ENCODE measurements at places on chromosomes 16 and 17.

DNA sequence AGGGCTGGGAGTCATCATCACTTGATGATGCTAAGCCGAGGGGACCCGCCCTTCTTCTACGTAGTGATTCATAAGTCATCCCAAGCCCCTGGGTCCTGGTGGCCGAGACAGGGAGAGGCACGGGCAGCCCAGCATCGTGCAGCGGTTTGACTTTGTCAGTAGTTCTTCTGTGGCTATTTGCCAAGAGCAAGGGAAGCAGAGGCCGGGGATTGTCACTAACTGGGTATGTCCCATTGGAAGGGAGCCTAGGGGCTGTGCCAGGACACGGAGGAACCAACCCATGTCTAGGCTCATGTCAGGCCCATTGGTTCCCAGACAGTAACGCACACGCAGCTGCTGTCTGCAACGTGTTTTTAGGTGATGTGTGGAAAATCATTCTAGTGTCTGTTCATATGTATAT is 58.5 kb downstream of the ATP2C2 start:
- no peak for DNase-seq

- no peak for DNase-seq
Measured at GRCh38 chr16:71956486-71956885, 43.7 kb downstream of the PKD1L3 start.

DNA sequence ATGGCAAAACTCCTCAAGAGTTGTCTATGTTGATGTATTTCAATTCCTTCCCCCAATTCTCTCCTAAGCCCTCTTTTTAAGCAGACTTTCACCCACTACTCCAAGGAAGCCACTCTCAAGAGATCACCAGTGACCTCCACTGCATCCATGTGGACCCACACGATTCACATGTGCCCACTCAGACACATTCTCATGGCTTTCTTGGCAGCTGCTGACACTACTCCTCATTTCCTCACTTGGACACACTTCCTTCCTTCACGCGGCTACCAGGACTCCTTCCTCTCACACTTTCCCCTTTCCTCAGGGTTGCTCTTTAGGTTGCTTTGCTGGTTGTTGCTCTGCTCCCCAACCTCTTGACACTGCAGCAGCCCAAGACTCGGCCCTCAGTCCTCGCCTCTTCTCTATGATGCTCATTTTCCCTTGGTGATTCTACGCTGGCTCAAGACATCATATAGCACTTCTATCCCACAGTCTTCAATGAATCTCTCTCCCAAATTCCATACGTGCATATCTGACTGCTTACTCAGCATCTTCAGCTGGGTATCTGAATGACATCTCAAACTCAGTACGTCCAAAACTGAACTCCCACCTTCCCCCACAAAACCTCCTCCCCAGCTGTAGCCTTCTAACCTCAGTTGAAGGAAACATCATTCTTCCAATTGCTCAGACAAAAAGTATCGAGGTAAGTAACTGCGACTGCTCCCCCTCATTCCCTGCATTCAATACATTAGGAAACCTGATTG is 28.2 kb downstream of the HELZ start:
- no peak for DNase-seq

GRCh38 chr17:29847527-29848400 is 82.3 kb downstream of the SSH2 start:
- peak; percentile 31 for DNase-seq

DNA sequence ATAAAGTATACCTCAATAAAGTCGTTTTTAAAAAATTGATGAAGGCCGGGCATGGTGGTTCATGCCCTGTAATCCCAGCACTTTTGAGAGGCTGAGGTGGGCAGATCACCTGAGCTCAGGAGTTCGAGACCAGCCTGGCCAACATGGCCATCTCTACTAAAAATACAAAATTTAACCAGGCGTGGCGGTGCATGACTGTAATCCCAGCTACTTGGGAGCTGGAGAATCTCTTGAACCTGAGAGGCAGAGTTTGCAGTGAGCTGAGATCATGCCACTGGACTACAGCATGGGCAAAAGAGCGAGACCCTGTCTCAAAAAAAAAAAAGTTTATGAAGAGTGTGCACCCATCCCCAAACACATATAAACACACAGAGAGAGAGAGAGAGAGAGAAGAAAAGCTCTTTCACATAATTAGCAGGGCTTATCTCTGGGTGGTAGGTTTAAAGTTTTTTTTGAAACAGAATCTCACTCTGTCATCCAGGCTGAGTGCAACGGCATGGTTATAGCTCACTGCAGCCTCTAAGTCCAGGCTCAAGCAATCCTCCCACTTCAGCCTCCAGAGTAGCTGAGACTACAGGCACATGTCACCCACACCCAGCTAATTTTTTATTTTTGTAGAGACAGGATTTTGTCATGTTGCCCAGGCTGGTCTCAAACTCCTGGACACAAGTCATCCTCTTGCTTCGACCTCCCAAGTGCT is 3.0 kb downstream of the SREBF1 start:
- DNase-seq = no peak

- no peak for DNase-seq
Measured at GRCh38 chr17:81867991-81868673, 3.0 kb downstream of the ARHGDIA start.

GRCh38 chr16:62363501-62363900 is 327.3 kb upstream of the CDH8 start:
- DNase-seq = no peak

DNA sequence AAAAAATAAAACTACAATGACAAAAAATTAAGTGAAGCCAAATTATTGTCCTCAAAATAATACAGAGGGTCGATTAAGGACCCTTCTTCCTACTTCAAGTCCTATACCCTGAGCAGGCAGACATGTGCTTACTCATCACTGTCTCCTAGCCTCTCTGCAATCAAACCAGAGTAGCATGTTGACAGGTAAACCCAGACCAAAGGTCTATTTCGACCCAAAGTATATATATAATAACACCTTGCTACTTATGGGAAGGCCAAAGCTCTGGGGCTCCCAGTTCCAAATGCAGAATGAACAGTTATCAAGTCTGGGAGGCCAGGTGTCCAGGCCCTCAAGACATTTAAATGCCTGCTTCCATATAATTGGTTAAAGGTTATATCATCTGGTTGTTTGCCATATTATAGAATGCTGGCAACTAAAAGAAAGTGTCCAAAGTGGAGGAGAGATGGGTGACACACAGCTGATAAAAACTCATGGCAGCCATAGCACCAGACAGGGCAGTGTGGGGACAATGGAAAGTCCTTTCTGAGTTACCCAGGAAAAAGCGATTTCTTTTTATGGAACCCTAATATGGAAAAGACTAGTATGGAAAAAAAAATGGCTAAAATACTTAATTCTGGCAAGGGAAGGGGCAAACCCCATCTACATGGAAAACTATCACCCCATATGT is 53.6 kb downstream of the N4BP1 start:
- DNase-seq = no peak

- peak; percentile 85 for DNase-seq
Measured at GRCh38 chr16:78002915-78003538, 19.3 kb upstream of the CLEC3A start.

GRCh38 chr17:82808921-82809905 is 30.6 kb downstream of the ZNF750 start:
- peak; percentile 42 for DNase-seq

GRCh38 chr17:50426814-50427787 is 1.1 kb downstream of the ACSF2 start:
- peak; percentile 49 for DNase-seq

DNA sequence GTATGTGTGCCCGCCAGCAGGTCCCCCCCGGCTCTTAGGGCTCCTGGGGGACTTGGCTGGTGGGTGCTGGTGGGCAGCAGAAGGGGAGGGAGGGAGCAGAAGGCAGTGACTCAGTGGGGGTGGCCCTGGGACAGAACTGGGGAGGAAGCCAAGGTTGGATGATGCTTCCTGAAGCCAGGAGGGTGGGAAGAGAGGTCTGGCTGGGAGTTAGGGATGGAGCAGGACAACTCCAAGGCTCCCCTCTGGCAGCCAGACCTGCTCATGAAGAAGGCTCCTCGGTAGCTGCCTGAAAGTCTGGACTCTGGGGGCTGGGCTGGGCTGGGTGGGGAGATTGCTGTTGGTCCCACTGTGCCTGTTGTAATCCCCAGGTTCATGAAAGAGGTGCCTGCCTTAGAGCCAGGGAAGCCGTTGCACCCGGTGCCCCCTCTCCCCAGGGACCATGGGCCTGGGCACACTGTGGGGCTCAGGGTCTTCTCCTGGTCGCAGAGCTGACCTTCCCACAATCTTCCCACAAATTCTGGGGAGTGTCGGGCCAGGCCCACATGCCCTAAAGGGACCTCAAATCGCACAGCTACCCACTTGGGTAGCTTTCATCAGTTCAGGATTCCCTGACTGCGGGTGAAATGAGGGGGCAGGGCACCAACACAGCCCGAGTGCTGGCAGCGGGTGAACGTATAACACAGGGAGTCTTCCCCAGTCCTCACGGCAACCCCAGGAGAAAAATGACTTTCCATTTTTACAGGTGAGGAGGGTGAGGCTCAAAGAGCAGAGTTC is 1.1 kb upstream of the PLEKHG4 start:
- DNase-seq = no peak

DNA sequence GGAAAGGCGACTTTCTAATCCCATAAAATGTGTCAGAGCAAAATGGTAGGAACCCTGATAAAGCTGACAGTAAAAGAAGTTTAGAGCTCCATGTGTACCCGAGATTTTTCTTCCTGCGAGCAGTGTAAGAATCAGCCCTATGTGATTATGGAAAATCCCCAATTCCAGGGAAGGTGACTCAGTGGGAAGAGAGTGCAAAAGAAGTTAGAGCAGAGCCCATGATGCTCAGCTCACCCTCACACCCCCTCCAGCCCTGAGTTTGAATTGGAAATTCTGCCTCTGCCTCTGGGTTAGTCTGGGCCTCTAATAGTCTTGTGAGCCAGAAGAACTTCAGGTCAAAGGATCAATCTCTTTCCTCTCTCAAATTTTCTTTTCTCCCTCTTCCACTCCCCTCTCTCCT is 12.5 kb downstream of the C17orf78 start:
- DNase-seq = no peak

GRCh38 chr16:25707982-25708583 is 16.3 kb downstream of the HS3ST4 start:
- peak; percentile 17 for DNase-seq

GRCh38 chr16:2752850-2753732 is 653 bp downstream of the SRRM2 start:
- peak; percentile 90 for DNase-seq

DNA sequence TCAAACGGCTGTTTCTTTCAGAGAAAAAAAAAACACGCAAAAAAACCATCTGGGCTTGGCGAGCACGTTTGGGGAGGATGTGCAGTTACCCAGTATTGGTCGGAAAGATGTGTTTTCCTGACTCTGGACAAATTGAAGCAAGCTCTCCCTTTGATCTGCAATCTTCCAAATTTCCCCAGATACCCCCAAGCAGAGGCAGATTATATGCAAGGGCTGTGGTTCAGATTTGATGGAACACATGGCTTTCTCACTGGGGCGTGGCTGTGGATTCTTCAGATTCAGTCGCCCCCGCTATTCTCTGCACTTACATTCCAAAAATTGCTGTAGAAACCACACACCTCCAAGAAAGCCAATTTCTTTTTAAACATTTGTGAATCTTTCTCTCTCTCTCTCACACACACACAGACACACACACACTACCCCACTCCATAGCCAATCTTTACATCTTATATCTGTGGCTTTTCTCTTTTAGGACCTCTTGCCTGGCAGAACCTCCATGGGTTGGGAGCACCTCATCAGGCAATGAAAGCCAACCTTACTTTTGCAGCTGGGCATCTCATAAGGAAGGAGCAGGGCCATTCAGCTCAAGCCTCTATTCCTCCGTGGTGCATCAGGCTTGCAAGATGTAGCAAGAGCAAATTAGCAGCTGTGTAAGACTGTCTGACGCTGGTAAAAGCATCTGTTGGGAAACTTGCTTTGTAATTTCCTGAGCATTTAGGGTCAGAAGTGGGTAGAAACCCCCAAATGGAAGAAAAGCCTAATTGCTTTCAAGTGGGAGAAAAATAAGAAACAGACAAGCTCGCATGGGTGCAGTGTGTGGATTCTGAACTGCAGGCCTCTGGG is 103.9 kb upstream of the FAM20A start:
- no peak for DNase-seq

DNA sequence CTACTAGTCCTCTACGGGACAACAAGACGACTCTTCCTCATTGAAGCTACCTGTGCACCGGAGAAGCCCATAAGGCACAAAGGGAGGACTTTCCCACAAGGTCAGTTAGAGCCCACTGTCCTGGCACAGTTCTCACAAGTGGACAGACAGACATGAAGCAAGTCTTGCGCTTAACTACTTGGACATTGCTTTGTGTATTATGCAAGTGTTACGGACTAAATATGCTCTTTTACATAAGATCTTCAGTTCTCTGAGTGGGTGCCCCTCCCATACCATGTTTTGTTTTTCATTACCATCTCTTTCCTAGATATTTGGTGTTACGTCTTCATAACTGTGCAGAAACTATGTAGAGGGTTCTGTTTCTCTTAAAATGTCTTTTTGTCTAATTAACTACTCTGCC is 18.1 kb downstream of the ANKRD40CL start:
- DNase-seq = no peak

GRCh38 chr17:39209317-39210092 is 9.4 kb downstream of the RPL19 start:
- peak; percentile 60 for DNase-seq

DNA sequence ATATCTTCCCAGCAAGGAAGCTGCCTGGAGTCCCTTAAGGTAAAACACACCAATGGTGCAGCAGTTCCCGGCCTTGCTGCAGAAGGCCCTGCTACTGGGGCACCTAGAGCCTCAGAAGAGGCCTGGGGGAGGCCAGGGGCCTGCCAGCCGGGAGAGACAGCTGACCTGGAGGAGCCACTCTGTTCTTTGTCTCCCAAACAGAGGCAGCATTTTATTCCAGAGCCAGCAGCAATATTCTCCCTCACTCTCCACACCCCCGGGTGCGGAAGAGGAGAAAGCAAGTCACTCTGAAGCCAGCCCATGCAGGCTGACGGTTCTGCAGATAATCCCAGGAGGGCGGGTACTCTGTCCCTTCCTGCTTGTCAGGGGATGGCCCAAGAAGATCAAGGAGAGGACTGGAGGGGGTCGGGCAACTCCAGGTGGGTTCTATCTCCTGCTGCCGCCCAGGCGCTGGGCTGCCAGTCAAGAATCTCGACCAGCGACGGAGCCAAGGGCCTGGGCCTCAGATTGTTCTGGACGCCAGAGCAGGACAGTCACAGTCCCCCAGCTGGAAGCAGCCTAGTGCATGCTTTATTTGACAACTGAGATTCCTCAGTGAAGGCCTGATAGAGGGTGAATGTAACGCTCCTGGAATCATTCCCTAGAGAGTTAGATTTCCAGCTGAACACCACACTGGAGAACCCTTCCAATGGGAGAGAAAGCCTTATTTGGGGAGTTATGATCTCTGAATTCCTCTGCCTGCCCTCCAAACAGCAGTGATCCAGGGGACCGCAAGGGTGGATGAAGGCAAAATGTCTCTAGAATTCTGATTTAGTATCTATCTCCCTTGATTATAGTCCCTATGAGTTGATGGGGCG is 1.1 kb upstream of the KIFC3 start:
- DNase-seq = peak; percentile 30

DNA sequence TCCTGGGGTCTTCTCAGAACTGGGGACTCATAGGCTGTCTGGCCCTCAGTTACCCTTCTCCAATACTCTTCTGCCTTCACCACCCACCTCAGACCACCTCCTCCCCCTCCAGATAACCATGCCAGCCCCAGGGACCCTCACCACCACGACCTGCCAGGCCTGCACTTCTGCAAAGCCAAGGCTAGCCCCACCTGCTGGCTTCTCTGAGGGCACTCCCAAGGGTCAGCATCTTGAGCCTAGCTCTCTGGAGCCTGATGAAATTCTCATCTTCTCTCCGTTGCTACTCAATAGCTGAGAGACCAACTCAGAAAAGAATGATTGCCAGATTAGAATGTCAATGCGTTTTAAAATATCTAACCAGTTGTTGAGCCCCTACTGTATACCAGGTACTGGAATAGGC is 56.1 kb upstream of the LYRM9 start:
- DNase-seq = no peak

GRCh38 chr16:50235581-50235980 is 30.8 kb upstream of the ADCY7 start:
- no peak for DNase-seq

Measured in BE2C (cell line).